Left ventricle myocardium inferior (tissue), 1 donor: ENCODE measurements at places on chromosomes 3 and 15.

- peak; percentile 76 for DNase-seq
Measured at GRCh38 chr15:40421246-40422157, 15.9 kb downstream of the IVD start.

GRCh38 chr15:98667521-98668179, 19.3 kb downstream of the IGF1R start:
- DNase-seq, result no peak

DNA sequence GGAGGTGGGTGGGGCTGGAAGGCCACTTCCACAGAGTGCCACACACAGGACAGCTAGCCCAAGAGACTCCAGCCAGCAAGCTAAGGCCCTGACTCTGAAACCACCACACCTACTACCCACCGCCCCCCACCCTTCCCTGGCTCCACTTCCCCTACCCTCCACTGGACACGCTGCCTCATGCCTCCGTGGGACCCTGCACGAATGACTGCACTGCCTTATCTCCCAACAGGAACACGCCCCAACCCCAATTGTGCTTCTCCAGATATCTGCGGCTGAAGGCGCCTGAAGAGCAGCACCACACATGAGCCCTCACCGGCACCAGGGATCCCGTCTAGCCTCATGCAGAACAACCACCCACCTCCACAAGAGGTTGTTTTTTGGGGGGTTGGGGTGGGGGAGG, 2.7 kb downstream of the LINGO1 start:
- no peak for DNase-seq

DNA sequence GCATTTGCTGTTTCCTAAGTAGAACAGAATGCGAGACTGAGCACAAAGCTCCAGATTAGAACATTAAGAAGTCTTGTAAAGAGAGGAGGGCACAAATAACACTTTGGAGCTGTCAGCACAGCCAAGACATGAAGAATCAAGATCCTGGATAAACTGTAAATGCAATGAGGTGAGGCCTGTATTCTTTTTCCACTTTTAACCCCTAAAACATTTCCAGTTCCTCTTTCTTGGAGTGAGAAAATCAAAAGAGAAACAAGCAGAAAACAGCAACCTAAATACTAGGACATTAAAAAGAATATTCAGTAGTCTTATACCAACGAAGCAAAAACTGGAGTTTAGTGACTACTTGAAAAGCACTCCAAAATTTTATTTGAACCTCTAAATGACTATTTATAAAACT, 204.3 kb downstream of the ZBTB20 start:
- DNase-seq, result no peak

- DNase-seq, result no peak
Measured at GRCh38 chr3:159482241-159482993, 506.2 kb upstream of the IL12A start.

DNA sequence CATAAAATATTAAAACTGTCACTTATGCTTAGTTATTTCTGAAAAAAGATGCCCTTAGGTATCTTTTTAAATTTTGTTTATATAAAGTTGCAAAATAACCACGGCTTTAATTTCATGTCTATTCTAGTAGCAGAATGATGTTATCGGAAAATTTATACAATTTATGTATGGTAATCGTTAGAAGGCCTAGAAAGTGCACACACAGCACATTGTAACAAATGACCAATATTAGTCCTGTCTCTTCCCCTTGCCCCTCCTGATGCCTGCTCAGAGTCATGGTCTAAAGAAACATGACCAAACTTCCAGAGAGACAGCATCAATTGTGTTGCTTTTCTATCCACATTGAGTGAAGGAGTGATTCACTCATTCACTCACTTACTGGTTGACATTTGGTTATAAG, 6.2 kb upstream of the LPP start:
- DNase-seq, result no peak

DNA sequence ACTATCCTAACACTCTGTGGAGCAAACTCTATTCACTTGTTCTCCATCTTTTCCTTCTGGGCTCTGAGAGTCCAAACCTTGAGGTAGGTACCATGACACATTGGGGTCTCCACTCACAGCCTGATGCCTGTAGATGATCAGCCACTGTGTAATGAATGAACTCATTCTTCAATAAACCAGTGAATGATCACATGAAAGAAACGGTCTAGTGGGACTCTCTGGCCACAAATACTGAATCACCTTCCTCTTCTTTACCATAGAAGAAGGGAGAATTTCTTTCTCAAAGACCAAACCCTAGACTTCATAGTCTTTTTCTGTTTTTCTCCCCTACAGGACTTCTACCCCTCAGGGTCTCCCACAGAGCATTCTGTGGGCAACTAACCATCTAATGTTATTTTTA, 20.5 kb upstream of the ABHD2 start:
- DNase-seq, result no peak

GRCh38 chr3:71062037-71062932, 521.2 kb downstream of the FOXP1 start:
- DNase-seq, result no peak

GRCh38 chr3:69016901-69017300, 3.4 kb upstream of the EOGT start:
- DNase-seq, result no peak
